Amniotic epithelial cell (primary cell): ENCODE measurements at places on chromosomes 11 and 22.

DNA sequence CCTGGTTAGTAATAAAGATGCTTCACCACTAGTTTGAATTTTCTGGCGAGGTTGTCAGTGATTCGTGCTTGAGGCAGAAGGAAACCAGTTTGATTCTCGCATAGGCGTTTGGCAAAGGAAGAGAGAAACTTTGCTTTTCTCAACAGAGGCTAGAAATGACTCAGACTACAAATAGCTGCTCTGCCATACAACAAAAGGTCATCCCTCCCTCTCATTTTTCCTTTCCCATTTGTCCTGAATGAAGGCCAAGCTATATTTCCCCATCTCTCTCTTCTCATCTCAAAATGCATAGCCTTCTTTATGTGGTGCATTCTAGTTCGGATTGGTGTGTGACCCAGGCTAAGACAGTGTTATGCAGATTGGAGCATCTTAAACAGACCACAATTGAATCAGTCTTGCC is 741.4 kb downstream of the NTM start:
- DNase-seq, result peak; percentile 69

DNA sequence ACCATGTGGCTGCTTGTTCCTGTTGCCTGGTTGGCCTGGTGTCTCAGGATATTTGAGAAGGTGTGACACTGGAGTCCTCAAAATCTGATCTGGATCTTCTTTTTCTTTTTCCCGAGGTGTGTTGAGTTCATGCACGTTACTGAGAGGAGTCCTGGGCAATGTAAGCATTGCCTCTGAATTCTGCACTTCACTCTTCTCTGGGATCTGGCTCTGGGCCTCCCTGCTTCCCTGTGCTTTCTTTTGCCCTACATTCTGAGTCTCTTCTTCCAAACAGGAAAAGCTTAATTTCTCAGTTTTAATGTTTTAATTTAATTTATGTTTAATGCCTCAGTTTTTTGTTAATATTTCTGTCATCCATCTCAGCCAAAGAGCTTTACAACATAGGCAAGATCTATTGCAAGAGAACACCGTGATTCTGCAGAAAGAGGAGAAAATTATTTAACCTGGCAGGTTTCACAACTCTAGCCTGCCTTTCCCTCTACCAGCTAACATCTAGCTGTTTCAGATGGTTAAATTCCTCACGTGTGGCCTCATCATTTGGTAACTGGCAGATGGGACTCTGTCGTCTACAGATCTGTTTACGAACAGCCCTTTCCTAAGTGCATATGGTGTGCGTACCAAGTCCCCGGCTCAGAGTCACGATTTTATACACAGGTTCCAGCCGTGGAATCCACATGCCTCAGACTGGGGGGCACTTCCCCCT is 24.7 kb downstream of the LDLRAD3 start:
- DNase-seq, result peak; percentile 48

DNA sequence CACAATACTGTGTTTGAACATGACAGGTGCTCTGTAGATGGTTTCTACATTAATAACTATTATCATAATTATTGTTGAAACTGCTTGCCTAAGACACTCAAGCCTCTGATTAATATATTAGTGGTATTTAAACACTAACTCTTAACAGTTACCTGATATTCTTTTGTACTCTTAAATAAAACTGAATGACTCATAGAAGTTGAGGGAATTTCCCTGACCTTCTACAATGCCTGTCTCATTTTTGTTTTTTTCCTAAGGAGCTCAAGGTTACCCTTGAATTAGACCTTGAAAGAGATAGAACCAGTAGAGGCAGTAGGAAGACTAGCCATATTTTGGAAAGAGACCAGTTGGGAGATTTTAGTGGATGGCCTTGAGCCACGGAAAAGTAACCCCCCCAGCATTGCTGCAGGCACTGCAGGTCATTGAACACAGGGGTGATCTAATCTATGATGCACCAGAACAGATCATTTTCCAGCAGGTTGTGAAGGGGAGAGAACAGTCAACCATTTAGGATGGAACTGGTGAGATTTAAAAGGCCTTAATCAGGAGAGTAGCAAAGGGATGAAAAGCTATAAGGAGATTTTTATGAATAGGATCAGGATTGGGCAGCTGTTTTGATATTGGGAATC is 148.3 kb downstream of the PGR start:
- DNase-seq, result no peak

- DNase-seq, result peak; percentile 49
Measured at GRCh38 chr22:39240831-39241793, 3.7 kb downstream of the PDGFB start.

- peak; percentile 88 for DNase-seq
Measured at GRCh38 chr11:132064987-132065620, 694.7 kb downstream of the NTM start.

GRCh38 chr22:45254789-45255278 is 14.1 kb upstream of the KIAA0930 start:
- DNase-seq, result no peak

- no peak for DNase-seq
Measured at GRCh38 chr11:116177521-116178210, 595.1 kb downstream of the BUD13 start.

GRCh38 chr11:117932426-117932825 is 3.2 kb upstream of the TMPRSS13 start:
- DNase-seq, result no peak

DNA sequence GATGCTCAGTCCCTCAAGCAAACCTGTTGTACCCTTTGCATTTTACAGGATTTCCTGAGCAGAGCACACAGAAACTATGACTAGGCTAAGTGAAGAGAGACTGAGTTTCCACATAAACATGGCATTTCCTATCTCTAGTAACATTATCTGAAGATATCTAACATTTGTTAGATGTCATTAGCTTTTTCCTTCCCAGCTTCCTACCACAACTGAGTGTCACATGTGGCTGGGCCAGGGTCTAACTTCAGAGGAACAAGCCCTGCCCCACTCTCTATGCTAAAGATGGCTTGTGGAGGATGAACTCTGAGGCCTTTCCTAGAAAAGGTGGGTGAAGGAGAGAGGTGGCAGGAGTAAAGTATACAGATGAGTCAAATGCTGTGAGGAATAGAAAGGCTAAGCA is 16.5 kb downstream of the C22orf42 start:
- no peak for DNase-seq

DNA sequence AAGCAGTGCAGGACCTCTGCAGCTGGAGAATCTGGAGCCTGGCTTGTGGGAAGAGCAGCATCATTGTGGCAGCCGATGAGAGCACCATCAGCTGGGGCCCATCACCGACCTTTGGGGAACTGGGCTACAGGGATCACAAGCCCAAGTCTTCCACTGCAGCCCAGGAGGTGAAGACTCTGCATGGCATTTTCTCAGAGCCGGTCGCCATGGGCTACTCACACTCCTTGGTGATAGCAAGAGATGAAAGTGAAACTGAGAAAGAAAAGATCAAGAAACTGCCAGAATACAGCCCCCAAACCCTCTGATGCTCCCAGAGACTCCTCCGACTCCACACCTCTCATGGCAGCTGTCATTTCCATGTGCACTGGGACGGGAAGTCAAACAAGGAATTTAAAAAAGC is 35.6 kb downstream of the ASRGL1 start:
- no peak for DNase-seq
